ENCODE measurements at places on chromosomes 7 and 10. TPM values are rescaled to one million over a fixed set of nuclear protein-coding genes. Genes with fewer than 3 reads are reported as not detected.

The LRRD1 gene
- not detected for total RNA-seq

The CALHM2 gene
- 84.4 TPM for total RNA-seq

The SPAM1 gene
- not detected for total RNA-seq

The HOXA13 gene
- total RNA-seq: not detected

The POM121C gene
- total RNA-seq: 6.8 TPM

The GIMAP6 gene
- total RNA-seq: not detected

The NRCAM gene
- total RNA-seq: 31.8 TPM

The TMEM178B gene
- total RNA-seq: under 0.01 TPM

The ASIC3 gene
- 0.47 TPM for total RNA-seq

The LRGUK gene
- total RNA-seq: under 0.01 TPM

The FLNC gene
- 168 TPM for total RNA-seq
